ENCODE measurements at places on chromosomes 5 and 9.

- no peak for DNase-seq
Observed at GRCh38 chr5:64190562-64191306, 25.1 kb downstream of the RNF180 start.

DNA sequence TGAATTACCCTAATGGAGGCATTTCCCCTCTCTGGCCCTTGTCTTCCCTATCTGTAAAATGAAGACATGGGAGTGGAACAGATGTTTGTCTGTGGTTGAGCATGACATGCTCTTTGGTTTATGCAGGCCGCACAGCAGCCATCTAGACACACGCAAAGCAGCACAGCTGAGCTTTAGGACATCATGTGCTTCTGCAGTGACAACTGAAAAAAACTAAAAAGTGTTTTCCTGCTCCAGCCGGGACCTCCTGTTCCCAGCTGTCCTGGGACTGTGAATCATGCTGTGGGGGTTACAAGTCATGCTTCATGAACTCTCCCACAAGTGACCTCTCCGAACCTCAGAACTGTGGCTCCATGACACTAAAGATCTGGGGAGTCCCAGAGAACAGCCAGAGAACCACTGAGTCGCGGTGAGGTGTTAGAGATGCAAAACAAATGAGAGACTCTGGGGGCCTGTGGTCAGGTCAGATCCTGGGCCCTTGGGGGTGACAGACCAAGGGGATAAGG is 1.7 kb downstream of the SMIM3 start:
- no peak for DNase-seq

DNA sequence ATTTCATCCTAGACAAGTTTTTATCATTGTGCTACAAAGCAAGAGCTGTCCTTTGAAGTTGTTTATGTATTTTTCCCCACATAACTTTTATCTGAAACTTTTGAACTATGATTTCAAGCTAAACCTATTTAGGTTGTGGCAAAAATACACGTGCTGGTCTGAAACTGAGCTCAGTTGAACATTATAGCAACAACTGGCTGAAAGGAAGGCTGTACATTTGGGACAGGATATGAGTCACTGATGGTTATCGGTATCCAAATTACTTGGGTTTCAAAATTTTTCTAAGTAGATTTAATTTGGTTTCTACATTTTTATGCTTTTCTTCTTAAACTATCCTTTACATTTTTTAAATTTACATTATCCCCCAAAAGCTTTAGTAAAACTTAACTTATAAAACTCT is 627.3 kb upstream of the NUDT12 start:
- no peak for DNase-seq

GRCh38 chr5:56649569-56649968 is 165.8 kb upstream of the MAP3K1 start:
- no peak for DNase-seq

DNA sequence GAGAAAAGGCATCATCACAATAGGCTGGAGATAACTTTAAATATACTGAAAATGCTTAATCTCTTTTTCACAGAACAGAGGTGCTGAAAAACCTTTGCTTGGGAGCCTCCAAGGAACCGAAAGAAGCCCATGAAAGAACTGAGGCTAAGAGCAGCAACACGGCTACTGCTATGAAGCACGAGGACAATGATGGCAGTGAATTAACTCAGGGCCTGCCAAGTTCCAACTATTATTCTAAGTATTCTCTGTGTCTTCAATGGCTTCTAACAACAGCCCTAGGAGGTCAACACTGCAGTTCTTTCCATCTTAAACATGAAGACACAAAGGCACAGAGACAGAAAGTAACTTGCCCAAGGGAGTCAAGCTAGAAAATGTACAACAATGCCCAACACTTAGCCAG is 293.0 kb upstream of the DAP start:
- DNase-seq = peak; percentile 54

DNA sequence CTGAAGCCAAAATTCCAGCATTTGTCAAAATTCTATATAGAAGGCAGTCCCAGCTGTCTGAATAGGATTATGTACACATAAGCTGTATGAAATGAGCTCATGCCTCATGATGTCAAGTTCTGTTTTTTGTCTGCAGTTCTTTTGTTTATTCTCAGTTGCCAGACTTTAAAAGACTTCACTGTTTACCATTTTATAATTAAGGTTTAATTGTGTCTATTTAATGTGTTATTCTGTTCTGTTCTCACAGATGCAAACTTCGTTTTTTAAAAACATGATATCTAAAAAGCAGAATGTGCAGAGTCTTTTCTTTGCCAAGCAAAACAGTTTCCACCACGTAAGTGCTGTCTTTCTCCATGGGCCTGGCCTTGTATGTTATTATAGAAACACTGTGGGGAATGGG is 31.1 kb downstream of the ERAP1 start:
- DNase-seq = no peak

DNA sequence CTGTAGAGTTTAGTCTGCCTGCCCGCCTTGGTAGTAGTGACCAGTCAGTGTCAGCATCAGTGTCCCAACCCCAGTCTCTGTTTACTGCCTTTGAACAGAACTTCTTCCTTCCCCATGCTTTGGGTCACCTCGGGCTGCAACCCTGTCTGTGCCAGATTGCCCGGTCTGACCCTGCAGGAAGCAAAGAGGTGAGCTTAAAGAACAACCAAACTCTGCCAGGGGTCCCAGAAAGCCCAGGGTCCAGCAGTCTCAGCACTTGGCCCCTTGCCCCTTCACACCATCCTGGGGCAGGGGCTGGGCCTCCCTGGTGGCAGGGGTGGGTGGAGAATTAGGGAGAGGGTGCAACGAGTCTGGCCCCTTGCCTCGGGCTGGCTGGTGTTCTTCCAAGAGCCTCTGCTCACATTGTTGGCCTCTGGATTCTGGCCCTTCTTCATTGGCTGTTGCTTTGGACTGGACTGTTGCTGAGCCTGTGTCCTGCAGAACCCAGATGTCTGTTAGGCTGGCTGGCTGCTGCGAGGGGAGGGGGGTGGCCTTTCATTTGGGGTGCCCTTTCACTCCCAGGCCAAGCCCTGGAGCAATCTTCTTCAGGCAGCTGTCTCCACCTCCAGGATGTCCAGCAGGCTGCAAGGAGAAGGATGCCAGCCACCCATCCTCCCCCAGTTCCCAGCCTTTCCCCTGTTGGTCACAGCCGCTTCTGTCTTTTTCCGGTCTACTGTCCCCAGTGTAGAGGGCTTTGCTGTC is 51.2 kb downstream of the SAR1B start:
- no peak for DNase-seq

Data from Ammon's horn (tissue), 1 donor.